Naive thymus-derived CD8-positive, alpha-beta T cell (primary cell): ENCODE measurements at places on chromosomes 7 and 10. TPM values are rescaled to one million over a fixed set of nuclear protein-coding genes. Genes with fewer than 3 reads are reported as not detected.

- DNase-seq, result no peak
Measured at GRCh38 chr7:70017357-70017756, 419.1 kb downstream of the AUTS2 start.

Gene OR2A1
- not detected for total RNA-seq

- no peak for DNase-seq
Measured at GRCh38 chr7:30068117-30068516, 39.9 kb downstream of the PLEKHA8 start.

GRCh38 chr7:93921607-93922566 is at the start of gene GNG11:
TSS of gene GNG11 (plus strand) at chr7:93921735. CDS start at chr7:93922138, 403 bp downstream.
- DNase-seq, result peak; percentile 17

Gene CDC14C
- not detected for total RNA-seq

GRCh38 chr7:873367-874002 is 2.9 kb upstream of the GET4 start:
- DNase-seq, result peak; percentile 48

- no peak for DNase-seq
Measured at GRCh38 chr10:50788951-50789945, 49.5 kb downstream of the ASAH2B start.

Gene FAM20C
- total RNA-seq, result 0.60 TPM

DNA sequence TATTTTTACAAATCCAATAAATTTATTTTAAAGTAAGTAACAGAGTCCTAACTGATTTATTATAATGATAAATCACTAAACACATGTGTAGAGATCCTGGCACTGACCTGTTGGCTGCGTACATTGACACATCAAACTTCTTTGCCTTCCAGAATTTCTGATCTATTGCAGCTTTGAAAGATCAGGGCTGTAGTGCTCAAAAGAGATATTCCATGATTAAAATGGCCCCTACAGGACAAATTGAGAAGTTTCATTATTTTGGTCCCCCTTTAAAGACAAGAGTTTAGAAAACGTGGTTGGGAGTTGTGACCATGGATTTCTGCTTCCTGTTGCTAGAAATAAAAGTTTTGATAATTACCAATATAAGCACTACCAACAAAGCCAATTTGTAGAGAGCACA is 87.7 kb upstream of the PDK4 start:
- DNase-seq, result no peak

DNA sequence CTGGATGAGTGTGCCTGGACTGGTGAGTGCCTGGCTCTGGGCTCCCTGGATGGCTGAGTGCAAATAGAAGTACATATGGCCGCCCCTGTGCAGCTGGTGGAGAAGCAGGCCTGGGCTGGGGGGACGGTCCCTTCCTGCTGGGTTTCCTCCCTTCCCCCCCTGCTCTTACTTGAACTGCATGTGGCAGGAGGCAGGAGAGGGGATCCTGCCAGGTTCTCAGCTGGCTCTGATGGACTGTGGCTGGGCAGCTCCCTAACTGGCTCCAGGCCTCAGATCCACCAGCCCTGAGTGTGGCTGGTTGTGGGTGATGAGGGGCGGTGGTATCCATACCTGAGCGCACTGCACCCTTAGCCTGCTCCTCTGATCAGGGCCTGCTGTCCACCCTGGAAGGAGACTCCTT is 26.9 kb downstream of the ADCY1 start:
- no peak for DNase-seq

Gene MDH2
- total RNA-seq, result 82.0 TPM

DNA sequence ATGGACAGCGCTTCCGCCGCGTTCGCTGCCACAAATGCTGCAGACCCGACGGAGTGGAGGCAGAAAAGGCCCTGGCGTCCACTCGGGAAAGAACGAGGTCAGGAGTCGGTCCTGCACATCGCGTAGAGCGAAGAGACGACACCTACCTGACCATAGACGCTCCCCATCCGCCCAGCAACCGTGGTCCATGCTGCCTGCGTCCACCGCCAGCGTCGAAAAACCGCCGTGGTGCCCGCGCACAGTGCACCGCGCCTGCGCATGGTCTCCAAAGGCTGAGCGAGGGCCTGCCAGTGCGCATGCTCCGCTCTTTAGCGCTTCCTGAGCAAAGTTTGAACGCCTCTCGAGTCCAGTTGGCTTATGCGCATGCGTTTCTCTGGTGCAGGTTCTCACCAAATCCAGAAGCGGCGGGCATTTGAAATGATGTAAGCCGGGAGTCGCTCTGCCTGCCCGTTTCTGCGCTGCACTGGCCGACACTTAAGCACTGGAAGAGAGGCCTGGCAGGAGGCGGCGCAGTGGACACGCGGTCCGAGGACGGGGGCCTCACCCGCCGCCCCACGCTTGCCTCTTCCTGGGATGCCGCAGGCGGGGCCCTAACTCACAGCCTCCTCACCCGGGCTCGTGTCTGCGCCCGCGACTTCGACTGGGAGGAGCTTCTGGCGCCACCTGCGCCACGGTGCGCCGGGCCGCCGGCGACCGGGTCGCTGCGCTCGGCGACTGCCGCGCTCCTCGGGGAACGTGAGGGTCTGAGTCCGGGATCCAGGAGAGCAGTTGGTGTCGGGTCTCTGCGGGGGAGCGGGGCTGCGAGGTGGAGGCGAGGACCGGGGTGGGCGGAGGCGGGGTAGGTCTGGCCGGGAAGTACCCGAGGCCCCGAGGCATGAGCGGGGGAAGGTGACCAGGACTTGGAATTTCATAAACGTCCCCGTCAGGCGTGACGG is at the start of gene FAM24B:
FAM24B (minus strand) TSS at position 243 of the 935 bp plus-strand sequence. CDS start 29,066 bp downstream, outside the sequence.
- peak; percentile 98 for DNase-seq

GRCh38 chr10:79024296-79024695 is 44.5 kb upstream of the ZMIZ1 start:
- no peak for DNase-seq

DNA sequence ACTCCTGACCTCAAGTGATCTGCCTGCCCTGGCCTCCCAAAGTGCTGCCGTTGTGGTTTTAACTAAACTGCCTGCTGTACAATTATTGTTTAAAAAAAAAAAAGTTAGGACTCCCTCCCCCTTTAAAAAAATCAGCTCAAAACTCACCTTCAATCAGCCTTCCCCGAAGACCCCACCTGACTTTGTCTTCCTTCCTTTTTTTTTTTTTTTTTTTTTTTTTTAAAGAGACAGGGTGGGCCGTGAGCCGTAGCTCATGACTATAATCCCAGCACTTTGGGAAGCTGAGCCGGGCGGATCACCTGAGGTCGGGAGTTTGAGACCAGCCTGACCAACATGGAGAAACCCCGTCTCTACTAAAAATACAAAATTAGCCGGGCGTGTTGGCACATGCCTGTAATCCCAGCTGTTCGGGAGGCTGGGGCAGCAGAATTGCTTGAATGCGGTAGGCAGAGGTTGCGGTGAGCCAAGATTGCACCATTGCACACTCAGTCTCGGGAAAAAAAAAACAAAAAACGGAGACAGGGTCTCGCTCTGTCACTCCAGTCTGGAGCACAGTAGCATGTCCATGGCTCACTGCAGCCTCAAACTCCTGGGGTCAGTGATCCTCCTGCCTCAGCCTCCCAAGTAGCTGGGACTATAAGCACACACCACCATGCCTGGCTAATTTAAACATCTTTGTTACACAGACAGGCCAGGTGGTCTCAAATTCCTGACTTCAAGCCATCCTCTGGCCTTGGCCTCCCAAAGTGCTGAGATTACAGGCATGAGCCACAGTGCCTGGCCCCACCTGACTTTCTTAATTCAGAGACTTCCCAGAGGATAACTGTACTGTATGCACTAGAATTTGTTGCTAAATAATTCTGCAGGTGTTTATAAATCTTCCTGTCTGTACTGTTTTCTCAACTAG is 3.2 kb downstream of the FIS1 start:
- no peak for DNase-seq

Gene KCNIP2
- 2.0 TPM for total RNA-seq

Gene MTURN
- total RNA-seq, result 18.0 TPM

Gene CRPPA
- 1.6 TPM for total RNA-seq

Gene BTBD16
- total RNA-seq, result not detected

DNA sequence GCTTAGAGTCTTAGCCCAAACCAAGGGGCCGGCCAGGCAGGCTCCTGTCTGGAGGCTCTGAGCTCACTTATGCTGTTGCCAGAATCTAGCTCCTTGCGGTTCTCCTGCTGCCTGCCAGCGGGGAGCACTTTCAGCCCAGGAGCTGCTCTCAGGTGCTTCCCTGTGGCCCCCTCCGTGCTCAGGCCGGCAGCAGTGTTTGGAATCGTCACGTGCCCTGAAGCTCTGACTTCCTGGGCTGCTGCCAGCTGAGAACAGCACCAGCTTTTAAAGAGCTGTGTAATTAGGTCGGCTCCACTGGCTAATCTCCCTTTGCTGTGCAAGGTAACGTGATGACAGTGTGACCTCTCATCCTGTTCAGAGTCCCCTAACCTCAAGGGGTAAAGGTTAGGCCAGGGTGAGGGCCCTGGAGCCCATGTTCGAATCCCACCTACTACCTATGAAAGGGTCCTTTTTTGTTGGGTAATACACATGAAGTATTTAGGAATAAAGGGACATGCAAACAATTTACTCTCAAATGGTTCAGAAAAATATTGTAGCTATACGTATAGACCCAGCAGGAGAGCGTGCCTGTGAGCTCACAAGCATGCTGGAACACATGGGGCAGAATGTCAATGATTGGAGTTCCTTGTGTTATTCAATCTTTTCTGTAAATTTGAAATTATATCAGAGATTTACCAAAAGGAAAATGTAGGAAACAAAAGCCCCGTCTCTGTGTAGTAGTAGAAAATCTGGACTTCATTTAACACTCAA is 16.6 kb downstream of the ZNF862 start:
- DNase-seq, result peak; percentile 70

DNA sequence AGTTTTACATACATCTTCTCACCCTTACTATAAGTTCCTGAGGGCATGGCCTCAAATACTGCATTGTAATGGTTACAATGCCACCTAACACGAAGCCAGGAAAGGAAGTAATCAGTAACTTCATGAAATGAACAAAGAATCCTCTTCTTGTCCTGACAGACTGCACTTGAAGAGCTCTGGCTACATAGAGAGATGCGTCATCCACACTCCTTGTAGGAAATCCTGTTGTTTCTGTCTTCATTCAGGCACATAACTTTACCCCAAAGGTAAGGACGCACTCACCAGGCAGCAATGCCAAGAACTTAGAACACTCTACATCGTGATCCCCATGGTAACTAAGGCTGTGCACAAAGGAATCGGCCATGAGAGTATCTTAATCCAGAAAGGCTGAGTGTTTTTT is 80.3 kb upstream of the ARID5B start:
- DNase-seq, result no peak

Gene CYP2W1
- not detected for total RNA-seq

Gene GIMAP6
- total RNA-seq, result 216 TPM

GRCh38 chr10:95445223-95445836 is 115.8 kb downstream of the SORBS1 start:
- no peak for DNase-seq

- DNase-seq, result no peak
Measured at GRCh38 chr10:128087146-128087883, 38.9 kb downstream of the MKI67 start.

DNA sequence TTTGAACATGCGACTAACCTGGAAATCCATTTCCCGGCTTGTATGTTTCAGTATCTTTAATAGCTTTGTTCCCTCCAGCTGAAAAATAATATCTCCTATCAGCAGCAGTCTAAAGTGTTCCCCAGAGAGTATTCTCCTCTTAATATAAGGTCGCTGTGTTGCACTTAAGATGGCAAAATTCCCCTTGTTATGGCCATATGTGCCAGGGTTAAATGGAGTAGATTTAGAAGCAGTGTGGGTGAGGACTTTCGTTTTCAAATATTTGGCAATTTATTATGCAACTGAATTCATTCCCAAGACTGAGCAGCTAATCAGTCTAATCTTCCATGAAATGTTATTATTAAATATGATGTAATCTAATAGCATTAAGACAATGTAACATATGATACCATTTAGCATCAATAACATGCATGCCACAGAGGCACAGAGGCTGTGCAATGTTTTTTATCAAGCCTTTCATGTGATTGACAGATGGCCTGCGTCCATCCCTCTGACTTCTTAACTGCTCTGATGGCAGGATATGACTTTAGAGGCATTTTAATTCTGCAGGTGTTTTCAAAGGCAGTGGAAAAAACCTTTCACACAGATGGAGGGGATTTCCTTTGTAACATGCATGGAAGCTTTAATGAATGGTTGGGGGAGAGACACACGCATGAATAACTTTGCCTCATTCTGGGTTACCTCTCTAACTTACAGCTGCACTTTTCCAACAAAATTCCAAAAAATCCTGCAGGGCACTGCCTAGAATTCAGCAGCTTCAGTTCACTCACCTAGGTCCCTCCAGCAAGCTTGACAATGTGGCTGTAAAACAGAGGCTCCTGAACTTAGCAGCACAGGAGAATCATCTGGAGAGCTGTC is 55.1 kb upstream of the ZPBP start:
- peak; percentile 67 for DNase-seq

GRCh38 chr7:143892527-143893300 is 9.3 kb downstream of the TCAF1 start:
- DNase-seq, result no peak

DNA sequence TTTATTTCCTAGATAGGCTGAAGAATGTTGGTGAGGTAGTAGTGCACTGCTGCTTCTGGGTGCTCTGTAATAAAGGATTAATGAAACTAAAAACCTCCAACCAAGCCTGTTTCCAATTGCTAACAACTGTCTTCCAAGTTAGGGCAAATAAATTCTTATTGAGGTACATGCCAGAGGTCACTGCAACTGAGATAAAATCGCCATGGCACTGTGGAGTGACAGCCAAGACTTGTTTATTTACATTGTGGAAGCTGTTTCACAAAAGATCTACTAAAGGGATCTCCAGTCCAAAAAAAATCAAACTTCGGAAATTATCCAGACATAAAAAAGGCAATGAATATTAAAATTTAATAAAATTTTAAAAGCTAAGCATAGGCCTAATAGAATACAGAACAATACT is 65.2 kb downstream of the HYCC1 start:
- no peak for DNase-seq

Gene DRGX
- not detected for total RNA-seq

GRCh38 chr7:144390481-144390880 is 13.0 kb downstream of the NOBOX start:
- no peak for DNase-seq

DNA sequence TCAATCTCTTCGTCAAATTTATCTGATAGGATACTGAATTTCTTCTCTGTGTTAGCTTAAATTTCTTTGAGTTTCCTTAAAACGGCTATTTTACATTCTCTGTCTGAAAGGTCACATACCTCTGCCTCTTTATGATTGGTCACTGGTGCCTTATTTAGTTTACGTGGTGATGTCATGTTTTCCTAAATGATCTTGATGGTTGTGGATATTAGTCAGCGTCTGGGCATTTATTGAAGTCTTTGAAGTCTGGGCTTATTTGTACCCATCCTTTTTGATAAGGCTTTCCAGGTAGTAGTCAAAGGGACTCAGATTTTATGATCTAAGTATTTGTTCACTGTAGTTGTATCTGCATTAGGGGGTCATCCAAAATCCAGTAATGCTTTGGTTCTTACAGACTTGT is 1407.5 kb upstream of the LRRTM3 start:
- DNase-seq, result no peak

Gene MYPN
- total RNA-seq, result not detected
